IPS-NIHi11 (cell line): ENCODE measurements at places on chromosomes 2 and 18.
A peak's percentile ranks its signal among the peaks of the same experiment; 100 is the strongest.

- no peak for DNase-seq
Measured at GRCh38 chr2:233565685-233566140, 869 bp downstream of the USP40 start.

- DNase-seq = no peak
Measured at GRCh38 chr2:112698834-112699515, 21.8 kb upstream of the NT5DC4 start.

DNA sequence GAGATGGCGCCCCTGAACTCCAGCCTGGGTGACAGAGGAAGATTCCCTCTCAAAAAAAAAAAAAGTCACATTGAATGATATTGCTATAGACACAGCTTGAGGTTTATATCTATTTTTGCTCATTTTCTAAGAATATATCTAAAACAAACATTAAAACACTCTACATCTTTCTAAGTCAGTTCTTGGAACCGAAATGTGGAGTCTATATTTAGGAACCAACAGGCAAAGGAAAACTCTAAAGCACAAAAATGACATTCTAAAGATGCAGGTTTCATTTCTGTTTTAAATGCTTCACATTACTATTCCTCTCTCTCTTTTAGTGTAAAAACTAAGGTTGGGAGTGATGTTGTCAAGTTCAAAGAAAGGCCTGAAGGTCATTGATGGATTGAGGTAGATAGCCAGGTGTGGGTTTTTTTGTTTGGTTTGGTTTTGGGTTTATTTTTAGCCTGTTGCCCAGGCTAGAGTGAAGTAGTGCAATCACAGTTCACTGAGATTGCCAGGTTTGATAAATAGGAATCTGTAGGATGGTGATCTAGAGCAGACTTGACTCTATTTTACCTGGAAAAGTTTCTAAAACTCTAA, 194.0 kb upstream of the RBBP8 start:
- DNase-seq = no peak

DNA sequence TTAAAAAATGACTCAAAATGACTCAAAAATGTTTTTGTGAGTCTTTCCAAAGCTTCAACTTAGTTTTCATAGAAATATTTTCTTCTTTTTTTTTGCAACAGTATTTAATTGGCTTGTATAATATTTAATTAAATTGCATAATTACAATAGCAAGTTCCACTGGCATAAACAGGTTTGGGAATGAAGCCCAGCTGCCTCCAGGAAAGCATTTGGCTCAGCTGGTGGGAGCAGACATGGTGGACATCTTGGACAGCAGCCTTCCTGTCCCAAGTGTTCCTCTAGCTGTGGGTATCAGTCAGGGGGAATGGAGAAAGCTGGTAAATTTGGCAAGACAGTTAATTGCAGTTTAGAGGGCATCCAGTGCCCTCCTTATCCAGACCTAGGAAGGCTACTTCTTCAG, 213.4 kb downstream of the ZBTB7C start:
- DNase-seq = no peak

DNA sequence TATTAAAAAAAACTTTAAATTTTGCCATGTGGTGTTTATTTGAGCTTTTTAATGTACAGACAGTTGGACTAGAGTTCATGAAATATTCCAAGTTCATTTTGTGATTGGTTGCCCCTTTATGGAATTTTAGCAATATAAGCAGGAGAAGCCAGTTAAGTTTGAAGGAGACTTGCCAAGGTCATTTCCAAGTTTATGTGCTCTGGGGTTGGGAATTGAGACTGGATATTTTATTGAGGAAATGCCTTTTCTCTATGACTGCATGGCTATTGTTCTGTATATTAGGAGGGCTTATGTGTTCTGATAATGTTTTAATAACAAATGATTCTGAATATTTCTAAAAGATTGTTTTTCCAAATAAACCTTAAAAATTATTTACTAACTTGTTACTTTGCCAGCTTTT, 67.0 kb upstream of the TCF4 start:
- no peak for DNase-seq

DNA sequence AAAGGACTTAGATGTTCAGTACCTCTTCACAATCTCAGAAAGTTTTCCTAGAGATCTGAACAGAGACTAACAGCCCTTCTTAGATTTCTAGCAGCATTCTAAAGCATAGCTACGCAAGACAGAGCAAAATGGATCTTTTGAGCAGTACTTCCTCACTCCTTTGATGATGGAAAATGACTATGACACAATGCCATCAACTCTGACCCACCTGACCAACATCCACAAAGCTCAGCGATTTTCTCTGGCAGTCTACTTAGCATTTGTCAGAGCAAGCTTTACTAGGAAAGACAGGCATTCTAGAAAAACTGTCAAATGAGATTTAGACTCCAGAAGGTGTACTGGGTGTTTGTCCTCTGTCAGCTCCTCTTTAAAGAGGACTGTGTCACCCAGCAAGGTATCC, 180.9 kb upstream of the ACVR2A start:
- no peak for DNase-seq

- DNase-seq = no peak
Measured at GRCh38 chr18:36640021-36640952, 188.5 kb downstream of the TPGS2 start.

GRCh38 chr2:241842620-241843211, 16.0 kb downstream of the PDCD1 start:
- peak; percentile 35 for DNase-seq

DNA sequence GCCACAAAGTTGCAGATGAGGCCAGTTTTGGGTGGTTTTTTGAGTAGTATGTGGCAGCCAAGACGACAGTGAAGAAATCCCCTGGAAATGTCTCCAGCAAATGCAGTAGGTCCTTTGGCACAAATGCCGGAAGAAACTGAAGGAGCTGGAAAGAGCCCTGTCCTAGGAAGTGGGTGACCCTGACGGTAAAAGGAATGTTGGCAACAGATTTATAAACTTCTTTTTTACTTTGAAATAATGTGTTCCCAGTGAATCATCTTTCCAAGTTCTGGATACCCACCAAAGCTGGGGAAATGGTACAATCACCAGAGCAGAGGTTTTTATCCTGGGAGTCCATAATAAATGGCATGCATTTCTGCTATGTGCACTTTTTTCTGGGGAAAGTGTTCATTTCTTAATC, 112.9 kb downstream of the CSRNP3 start:
- DNase-seq = no peak

DNA sequence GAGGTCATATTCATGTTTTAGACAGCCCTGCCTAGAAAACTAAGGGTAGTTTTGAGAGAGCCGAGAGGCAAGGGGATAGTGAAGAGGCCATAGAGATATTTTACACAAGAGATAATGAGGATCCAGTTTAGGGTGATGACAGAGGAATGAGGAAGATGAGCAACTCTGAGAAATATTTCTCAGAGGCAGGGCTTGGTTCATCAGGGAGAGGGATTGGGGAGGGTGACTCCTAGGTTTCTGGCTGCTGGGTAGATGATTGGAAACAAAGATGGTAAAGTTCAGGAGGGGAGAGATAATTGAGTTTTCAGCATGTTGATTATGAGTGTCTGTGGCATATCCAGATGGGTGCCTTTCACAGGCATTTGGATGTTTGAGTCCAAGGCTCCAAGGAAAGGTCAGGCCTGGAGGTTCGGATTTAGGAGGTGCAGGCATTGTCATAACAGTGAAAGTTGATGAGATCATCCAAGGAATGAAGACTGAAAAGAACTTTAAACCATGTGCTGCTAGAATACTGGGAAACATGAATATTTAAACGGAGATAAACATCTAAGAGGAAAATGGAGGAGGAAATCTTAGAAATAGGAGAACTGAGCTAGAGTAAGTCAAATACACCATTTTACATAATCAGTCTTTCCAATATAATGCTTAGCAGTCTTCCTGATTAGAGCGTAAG, 7.4 kb downstream of the MYL12B start:
- DNase-seq = no peak

DNA sequence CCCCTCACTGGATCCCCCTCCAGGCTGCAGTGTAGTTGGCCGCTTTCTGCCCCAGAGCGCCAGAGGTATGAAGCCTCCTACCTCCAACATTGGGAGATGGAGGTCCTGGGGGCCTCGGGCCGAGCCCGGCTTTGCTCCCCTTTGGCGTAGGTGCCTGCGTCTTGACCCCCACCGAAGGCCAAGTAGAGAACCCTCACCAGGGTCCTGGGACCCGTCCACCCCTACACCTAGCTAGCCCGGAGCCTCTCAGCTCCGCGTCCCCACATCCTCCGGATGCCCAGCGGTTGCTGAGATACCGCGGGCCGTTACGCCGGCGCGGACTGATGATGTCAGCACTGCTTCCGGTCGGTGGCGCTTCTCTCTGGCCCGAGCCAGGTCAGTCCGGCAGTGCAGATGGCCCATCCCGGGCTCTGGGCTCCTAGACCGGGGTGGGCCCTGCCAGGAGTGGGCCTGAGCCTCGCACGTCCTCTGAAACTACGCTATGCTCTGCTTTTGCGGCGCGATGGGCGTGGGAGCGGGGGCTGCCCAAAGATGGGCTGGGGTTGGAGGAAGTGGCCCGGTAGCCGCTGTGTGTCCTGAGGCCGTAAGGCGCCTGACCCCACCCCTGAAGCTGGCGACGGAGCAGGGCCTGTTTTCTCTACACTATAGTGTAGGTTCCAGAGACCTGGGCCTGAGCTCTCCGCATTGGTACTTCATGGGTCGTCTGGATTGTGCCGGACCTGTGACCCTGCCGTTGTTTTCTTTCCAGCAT, at the start of the genes GLB1L and STK16:
Gene GLB1L (minus strand): TSS at position 297 of the 751 bp plus-strand sequence. CDS start 1,871 bp downstream, outside the sequence.
Gene STK16 (plus strand): TSS at position 332 of the 751 bp plus-strand sequence. CDS start 521 bp downstream, outside the sequence.
- peak; percentile 98 for DNase-seq

GRCh38 chr2:77521548-77521891, 656 bp downstream of the LRRTM4 start:
- peak; percentile 41 for DNase-seq

DNA sequence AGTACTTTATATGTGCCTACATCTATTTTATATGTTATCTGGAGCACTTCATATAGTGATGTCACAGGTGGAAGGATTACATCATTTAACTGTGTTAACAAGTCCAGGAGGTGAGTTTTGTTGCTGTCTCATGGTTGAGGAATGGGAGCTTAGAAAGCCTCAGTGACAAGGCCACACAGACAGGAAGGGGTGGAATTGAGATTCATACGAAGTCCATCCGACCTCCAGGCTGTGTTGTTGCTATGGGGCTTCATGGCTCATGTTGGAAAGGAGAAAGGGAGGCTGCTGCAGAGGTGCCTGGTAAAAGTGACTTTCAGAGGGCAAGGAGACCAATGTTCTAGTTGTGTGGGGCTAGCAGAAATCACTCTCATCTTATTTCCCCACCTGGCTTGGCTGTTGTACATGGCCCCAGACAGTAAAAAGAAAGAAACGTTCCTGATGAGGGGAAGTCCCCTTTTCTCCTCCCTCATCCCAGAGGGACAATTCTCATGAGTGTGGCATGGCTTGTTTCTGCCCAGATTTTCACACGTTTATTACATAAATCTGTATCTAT, 31.0 kb upstream of the GREB1 start:
- no peak for DNase-seq

- DNase-seq = no peak
Measured at GRCh38 chr2:225008179-225008856, 34.0 kb downstream of the DOCK10 start.

GRCh38 chr2:136783856-136784255, 18.5 kb downstream of the THSD7B start:
- DNase-seq = no peak
